Esophagus muscularis mucosa (tissue), 4 donors: ENCODE measurements at places on chromosomes 6 and 20. TPM values are rescaled to one million over a fixed set of nuclear protein-coding genes. Genes with fewer than 3 reads are reported as not detected.

DNA sequence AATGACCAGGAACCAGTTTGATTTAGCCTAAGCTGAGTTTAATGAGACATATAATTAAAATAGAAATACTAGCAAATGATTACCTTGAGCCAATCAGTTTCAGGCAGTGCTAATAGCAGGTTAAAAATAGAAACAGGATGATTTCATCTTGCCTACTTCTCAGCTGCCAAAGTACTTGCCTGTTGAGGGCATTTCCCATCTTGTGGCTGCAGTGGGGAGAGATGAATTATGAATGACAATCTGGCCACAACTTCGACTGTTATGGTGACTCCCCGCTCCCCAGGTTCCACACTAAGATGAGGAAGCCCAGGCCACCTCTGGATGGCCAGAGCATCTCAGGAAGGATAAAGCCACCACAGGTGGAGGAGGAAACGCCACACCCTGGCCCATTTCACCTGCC lies 31.3 kb downstream of the MBOAT1 start:
- DNase-seq, result no peak
- H3K4me3 ChIP-seq, result no peak overlapping the region
- H3K27me3 ChIP-seq, result no peaks in the 10 kb centered on the region
- H3K27ac ChIP-seq, result no peak overlapping the region
- peaks cover 26% of the 10 kb centered on the region for H3K4me1 ChIP-seq

DNA sequence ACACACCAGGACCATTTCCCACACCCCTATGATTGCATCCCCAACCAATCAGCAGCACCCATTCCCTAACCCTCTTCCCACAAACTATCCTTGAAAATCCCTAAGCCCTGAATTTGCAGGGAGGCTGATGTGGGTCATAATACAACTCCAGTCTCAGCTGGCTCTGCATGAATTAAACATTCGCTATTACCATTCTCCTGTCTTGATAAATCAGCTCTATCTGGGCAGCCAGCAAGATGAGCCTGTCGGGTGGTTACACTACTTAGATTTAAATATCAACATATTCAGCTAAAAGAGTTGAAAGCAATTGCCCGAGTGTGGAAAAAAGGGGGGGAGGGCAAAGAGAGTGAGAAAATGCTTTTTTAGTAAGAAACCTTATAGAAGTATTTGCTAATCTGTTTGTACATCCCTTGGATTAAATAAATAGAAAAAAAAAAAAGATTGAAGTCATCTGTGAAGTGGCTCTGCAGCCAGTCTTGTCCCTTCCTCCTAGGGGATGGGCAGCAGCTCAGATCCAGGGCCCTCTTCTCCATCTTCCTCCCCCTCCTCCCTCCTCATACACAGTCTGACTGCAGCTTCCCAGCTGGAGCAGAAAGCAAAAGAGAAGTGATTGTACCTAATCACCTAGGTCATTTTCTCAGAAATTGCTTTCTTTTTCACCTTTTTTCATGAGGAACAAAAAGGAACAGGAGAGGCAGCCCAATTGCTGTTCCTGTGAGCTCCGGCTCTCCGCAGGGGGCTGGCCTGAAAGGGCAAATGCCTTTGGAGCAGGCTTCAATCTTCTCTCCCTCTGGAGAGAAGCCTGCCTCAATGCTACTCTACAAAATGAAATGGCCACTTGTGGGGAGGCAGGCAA lies 356.6 kb upstream of the SULF2 start:
- H3K4me3 ChIP-seq, result no peak overlapping the region
- no peaks in the 10 kb centered on the region for H3K27me3 ChIP-seq
- H3K27ac ChIP-seq, result no peak overlapping the region
- no peaks in the 10 kb centered on the region for H3K36me3 ChIP-seq
- DNase-seq, result no peak

GRCh38 chr6:73566954-73567591 lies 46.2 kb upstream of the EEF1A1 start:
- no peaks in the 10 kb centered on the region for H3K36me3 ChIP-seq
- peaks cover 13% of the 10 kb centered on the region for H3K4me1 ChIP-seq
- no peak overlapping the region for H3K4me3 ChIP-seq
- DNase-seq, result peak; percentile 92
- H3K27ac ChIP-seq, result peak overlapping the region; percentile 42

- H3K27me3 ChIP-seq, result no peaks in the 10 kb centered on the region
- no peak for DNase-seq
- no peaks in the 10 kb centered on the region for H3K36me3 ChIP-seq
- H3K4me3 ChIP-seq, result no peak overlapping the region
- H3K27ac ChIP-seq, result no peak overlapping the region
Observed at GRCh38 chr6:46606338-46606737, 46.3 kb downstream of the CYP39A1 start.

DNA sequence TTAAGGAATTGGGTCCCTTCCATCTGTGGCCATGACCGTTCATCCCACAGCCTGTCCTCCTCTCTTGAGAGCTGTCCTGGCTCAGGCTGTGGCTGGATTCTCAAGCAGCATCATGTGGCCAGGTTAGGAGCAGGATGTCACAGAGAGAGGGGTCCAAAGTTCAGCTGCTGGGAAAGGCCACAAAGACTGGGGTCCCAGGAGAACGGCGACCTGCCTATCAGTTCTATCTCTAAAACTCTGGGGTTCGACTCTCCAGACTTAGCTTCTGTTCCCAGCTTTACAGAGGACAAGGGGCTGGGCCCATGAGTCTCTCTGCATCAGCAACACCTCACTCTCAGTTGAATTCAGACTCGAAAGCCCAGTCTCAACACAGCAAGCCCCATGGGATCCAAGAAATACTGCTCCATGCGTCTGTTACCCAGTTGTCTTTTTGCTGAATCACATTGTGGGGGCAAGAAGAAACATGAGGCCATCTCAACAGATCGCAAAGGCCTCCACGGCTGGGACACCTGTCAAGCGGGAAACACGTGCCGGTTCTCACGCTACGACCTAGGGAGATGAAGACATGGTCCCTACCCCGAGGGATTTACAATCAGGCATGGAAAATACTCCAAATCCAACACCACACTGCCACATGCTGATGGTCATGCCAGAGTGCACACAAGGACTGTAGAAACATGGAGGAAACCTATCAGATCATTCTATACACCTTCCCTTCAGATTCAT lies 95.4 kb downstream of the SLC22A23 start:
- no peaks in the 10 kb centered on the region for H3K27me3 ChIP-seq
- H3K36me3 ChIP-seq, result no peaks in the 10 kb centered on the region
- H3K4me3 ChIP-seq, result no peak overlapping the region
- peaks cover 27% of the 10 kb centered on the region for H3K4me1 ChIP-seq

GRCh38 chr6:136889271-136890193 lies 32.6 kb upstream of the SLC35D3 start:
- H3K27me3 ChIP-seq, result no peaks in the 10 kb centered on the region
- no peaks in the 10 kb centered on the region for H3K36me3 ChIP-seq
- no peak overlapping the region for H3K27ac ChIP-seq
- H3K4me1 ChIP-seq, result no peaks in the 10 kb centered on the region
- no peak overlapping the region for H3K4me3 ChIP-seq

DNA sequence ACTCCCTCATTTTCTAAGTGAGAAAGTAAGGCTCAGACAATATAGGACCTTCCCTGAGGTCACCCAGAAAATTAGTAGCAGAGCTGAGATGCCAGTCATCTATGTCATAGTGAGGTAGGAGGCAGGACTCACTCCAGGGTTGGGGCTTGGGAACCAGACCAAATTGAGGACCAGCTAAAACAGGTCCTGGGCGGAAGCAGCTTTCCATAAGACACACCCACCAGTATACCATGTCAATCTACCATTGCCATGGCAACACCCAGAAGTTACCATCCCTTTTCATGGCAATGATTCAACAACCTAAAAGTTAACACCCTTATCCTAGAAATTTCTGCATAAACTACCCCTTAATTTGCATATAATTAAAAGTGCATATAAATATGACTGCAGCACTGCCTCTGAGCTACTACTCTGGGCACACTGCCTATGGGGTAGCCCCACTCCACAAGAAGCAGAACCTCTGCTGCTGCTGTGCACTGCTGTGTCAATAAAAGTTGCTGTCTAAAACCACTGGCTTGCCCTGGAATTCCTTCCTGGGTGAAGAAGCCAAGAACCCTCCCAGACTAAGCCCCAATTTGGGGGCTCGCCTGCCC lies 30.3 kb upstream of the OCSTAMP start:
- H3K27ac ChIP-seq, result no peak overlapping the region
- H3K4me3 ChIP-seq, result no peak overlapping the region
- no peak for DNase-seq
- no peaks in the 10 kb centered on the region for H3K36me3 ChIP-seq
- H3K27me3 ChIP-seq, result no peaks in the 10 kb centered on the region
- H3K4me1 ChIP-seq, result no peaks in the 10 kb centered on the region

GRCh38 chr6:21634582-21634981 lies 41.0 kb downstream of the SOX4 start:
- H3K36me3 ChIP-seq, result no peaks in the 10 kb centered on the region
- no peaks in the 10 kb centered on the region for H3K27me3 ChIP-seq
- no peak overlapping the region for H3K27ac ChIP-seq
- DNase-seq, result no peak
- no peaks in the 10 kb centered on the region for H3K4me1 ChIP-seq
- no peak overlapping the region for H3K4me3 ChIP-seq

TRIM15 gene
- total RNA-seq, result not detected
